Osteocyte (in vitro differentiated cells): ENCODE measurements at places on chromosomes 3 and 15.

DNA sequence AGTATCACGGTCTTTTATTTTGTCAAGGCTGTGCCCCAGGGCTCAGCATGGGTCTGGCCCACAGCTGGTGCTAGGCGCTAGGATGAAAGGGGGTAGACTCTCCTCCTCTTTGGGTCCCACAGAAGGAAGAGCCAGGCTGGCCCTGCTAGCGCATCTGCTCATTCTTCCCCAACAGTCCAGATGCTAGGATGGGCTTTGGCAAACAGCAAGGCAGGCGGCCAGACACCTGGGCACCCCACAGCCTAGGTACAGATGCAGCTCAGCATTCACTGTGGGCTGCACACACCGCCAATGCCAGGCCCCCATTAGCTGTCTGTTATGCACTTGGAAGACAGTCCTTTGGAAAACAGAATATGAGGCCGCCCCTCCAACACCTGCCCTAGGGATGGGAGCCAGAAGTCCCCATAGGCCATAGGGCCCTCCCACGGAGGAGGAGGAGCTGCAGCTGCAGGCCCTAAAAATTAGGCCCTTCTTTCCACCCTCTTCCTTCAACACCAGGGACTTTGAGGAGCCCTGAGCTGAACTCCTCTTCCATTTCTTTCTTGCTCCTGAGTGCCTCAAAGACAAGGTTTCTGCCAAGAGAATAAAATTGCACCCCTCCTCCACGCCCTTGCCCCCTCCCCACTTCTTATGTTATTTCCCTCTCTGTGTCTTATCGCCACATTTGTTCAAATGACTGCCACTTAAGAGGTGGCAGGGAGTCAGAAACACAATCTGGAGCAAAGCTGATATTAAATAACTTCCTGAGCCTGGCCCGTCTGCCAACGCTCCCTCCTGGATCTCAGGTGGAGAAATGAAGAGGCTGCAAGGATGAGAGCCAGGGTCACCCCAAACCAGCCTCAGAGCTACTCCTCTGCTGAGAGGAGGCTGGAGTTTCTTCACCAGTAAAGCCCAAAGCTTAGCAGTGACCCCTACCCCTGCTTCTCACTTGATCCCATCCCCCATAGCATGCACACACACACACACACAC lies 13.7 kb downstream of the NTRK3 start:
- H3K36me3 ChIP-seq, result no peaks in the 10 kb centered on the region
- no peak for DNase-seq
- peaks cover 5% of the 10 kb centered on the region for H3K27me3 ChIP-seq
- H3K4me3 ChIP-seq, result no peak overlapping the region

DNA sequence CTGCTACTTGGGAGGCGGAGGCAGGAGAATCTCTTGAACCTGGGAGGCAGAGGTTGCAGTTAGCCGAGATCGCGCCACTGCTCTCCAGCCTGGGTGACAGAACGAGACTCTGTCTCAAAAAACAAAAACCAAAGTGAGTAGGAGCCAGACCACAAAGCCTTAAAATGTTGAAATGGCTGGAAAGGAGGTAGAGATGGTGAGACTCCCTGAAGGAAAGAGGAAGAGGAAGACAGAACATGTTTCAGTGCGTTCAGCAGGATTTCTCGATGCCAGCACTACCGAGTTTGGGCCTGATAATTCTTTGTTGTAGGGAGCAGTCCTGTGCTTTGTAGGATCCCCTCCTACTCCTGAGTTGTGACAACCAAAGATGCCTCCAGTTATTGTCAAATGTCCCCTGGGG lies 189.9 kb downstream of the AKAP13 start:
- peaks cover 7% of the 10 kb centered on the region for H3K4me1 ChIP-seq
- H3K27ac ChIP-seq, result no peak overlapping the region
- no peak overlapping the region for H3K4me3 ChIP-seq
- no peak for DNase-seq

GRCh38 chr15:52093539-52094510 lies 18.8 kb downstream of the BCL2L10 start:
- no peak for DNase-seq
- no peaks in the 10 kb centered on the region for H3K27me3 ChIP-seq
- peaks cover 38% of the 10 kb centered on the region for H3K4me1 ChIP-seq
- H3K36me3 ChIP-seq, result peaks cover 3% of the 10 kb centered on the region
- H3K4me3 ChIP-seq, result no peak overlapping the region

DNA sequence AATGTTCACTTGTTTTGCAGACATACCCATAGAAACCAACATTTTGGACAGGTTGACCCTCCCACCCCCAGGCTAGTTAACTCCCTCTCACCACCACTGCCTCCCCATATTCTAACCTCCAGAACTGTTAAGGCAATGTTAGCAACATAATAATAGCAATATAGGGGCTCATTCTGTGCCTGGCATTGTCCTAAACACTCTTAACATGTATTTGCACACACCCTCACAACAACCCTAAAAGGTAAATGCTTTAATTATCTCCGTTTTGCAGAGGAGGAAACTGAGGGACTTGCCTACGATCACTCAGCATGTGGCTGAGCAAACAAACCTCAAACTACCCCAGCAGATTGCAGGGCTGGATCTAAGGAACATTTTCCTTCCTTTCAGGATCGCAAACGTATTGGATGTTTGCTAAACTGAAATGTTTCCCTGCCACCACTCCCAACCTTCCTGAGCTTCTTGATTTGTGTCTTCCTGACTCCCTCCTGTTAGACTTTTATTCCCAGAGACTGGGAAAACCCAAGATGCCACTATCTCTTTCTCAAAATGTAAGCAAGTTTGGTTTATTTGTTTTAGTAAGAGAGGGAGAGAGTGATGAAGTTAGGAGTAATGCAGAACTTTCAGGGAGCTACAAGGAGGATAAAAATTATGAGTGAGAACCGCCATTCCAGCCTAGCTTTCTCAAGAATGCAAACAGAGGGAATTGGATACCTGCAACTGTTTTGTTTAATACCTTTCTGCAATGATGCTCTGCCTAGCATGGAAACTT lies 1.3 kb downstream of the SCG5 start:
- H3K27me3 ChIP-seq, result no peaks in the 10 kb centered on the region
- H3K4me3 ChIP-seq, result no peak overlapping the region

GRCh38 chr15:39925112-39925842 lies 5.2 kb upstream of the GPR176 start:
- DNase-seq, result no peak
- H3K4me3 ChIP-seq, result no peak overlapping the region
- no peaks in the 10 kb centered on the region for H3K36me3 ChIP-seq
- peak overlapping the region; percentile 11 for H3K27ac ChIP-seq
- H3K27me3 ChIP-seq, result no peaks in the 10 kb centered on the region

DNA sequence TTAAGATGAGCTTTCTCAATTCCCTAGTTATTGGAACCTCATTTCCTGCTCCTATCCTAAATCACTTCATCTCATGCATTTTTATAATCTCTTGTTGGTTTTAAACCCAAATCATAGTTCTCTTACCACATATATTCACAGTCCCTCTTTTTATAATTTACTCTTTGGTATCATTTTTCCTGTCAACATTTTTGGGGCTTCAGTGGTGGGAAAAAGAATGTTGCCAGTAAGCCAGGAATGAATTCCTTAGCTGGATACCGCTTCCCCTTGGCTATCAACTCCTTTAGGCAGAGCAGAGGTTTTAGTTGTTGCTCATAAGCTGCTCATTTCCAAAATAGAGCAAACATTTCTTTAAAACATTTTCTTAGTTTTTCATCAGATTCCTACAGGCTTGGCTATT lies 112.3 kb downstream of the GALK2 start:
- peaks cover 41% of the 10 kb centered on the region for H3K36me3 ChIP-seq
- peaks cover 20% of the 10 kb centered on the region for H3K4me1 ChIP-seq
